T-helper 1 cell (primary cell): ENCODE measurements at places on chromosomes 11 and 22.

- no peak for DNase-seq
Measured at GRCh38 chr22:31049815-31050420, 31.2 kb upstream of the SMTN start.

DNA sequence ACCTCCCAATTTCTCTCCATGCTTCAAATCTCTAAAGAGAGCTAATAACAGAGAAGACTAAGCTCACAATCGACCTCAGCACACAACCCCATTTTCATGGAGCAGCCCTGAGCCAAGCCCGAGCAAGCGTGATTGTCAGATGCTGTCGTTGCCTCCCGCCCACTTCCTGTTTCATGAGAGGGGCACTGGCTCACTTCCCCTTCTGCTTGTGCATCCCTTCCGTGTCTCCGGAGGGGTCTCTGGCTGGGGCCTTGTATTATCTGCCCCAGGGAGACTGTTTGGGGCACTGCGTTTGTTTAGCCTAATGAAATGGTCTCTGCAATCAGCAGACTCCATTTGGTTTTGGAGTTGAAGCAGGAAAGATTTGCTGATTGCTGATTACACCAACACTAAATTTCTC, 181.3 kb upstream of the SEZ6L start:
- DNase-seq: no peak

GRCh38 chr22:23219822-23220484, 39.6 kb downstream of the BCR start:
- DNase-seq: no peak

- no peak for DNase-seq
Measured at GRCh38 chr11:62876712-62877111, 4.0 kb upstream of the SLC3A2 start.

DNA sequence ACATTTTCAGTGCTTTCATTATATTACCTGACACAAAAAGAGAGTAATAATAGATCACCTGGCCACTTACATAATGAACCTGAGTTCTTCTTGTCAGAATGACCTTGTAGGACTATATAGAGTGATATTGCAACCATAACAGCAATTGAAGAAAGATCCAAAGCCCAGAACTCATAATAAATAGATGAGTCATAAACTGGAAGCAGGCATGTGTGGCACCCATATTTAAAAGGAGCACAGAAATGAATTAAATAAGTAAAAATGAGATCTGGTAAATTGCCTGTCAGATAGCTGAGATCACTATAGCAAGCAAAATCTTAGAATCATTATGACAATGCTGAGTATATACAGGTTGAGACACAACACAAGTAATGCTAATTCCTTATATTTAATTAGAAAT, 331.8 kb downstream of the AASDHPPT start:
- DNase-seq: no peak

DNA sequence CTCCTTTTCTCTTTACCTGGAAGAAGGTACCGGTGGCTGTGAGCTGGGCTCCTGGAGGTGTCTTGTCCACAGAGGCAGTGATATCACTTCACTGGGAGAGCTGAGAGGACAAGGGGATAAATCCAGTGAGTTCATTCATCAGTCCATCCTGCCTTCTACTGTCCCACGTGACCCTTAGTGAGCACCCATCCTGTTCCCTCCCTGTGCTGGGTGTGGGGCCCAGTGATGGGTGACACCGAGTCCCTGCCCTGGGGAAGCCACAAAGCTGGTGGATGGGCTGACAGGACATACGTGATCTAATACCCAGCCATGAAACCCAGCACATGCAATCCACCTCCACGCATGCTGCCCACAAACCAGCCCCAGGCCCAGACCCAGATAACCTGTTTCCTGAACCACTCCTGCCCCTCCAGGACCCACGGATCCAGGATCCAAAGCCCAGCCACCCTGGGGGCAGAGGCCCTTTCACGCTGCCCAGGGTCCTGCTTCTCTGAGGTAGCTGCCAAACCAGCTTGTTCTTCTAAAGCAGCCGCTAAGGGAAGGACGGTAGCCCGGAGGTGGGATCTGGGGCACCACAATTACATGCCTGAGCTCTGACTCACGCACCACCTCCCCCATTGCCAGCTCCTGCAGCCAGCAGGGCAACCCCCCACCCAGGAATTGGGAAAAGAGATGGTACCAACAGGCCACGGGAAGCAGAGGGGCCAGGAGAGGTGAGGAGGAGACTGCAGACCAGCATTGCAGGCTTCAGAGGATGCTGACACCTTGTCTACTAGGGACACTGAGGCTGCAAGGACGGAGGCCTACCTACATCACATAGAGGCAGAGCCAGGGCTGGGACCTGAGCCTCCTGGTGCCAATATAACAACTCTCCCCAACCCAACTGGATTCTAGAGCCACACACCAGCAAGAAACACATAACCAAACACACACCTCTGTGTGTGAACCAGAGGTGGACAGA, 35.2 kb downstream of the GDPD5 start:
- DNase-seq: no peak

DNA sequence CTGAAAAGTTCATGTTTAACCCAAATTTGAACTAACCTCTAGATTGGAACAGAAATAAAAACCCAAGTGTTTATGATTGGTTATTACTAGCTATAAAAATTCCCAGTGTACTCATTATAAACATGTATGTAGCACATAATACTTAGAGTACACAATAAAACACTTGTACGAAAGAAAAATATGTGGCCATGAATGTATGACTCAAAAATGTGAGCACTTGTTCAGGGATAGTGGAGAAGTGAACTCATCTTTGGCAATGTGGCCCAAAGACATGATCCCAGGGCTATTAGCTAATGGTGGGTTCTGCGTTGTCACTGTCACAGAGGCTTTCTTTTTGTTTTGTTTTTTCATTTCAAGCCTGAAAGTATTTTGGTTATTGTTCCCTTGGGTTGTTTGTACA, 72.0 kb downstream of the PPFIBP2 start:
- no peak for DNase-seq

DNA sequence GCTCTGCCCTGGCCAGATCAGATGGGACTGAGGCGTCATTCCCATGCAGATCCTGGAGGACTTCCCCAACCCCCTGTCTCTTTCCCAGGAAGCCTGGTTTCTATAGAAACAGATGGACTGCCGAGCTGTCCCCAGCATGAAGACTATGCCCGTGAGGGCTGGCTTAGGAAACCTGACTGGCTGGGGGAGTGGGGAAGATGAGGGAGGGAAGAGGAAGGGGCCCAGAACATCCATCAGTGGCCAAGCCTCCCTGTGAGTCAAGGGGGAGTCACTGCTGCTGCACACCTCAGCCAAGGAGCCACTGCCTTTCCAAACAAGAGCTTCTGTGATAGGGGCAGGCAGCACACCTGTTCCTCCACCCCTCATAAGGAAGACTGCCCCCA, 5.8 kb downstream of the TP53I11 start:
- DNase-seq: no peak

DNA sequence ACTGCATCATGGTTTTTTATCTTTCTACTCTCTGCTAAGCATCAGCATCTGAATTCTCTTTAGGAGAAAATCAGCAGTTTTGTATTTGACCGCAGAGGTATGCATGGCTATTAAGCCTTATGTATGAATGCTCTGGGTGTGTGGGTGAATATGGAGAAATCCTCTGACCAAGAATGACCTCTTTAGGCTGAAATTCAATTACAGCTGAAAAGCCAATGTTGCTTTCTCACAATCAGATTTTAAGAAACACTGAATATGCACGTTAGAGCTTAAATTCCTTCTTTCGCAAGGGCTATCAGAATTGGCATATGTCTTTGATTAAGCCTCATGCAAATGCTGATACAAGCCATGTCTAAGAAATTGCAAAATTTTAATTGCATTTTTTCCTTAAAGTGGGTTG, 43.2 kb downstream of the ARHGAP42 start:
- no peak for DNase-seq

GRCh38 chr22:25797498-25798290, 55.7 kb downstream of the MYO18B start:
- DNase-seq: no peak
